ENCODE measurements at places on chromosomes 3 and 15.

GRCh38 chr3:172464306-172464705 is 16.1 kb upstream of the GHSR start:
- DNase-seq = no peak

GRCh38 chr3:98855806-98856400 is 45.6 kb downstream of the DCBLD2 start:
- DNase-seq = no peak

- DNase-seq = no peak
Measured at GRCh38 chr15:35724626-35725025, 178.7 kb upstream of the DPH6 start.

GRCh38 chr15:92788196-92788595 is 111.9 kb upstream of the CHD2 start:
- DNase-seq = no peak

- DNase-seq = no peak
Measured at GRCh38 chr3:155334914-155335723, 41.6 kb upstream of the STRIT1 start.

DNA sequence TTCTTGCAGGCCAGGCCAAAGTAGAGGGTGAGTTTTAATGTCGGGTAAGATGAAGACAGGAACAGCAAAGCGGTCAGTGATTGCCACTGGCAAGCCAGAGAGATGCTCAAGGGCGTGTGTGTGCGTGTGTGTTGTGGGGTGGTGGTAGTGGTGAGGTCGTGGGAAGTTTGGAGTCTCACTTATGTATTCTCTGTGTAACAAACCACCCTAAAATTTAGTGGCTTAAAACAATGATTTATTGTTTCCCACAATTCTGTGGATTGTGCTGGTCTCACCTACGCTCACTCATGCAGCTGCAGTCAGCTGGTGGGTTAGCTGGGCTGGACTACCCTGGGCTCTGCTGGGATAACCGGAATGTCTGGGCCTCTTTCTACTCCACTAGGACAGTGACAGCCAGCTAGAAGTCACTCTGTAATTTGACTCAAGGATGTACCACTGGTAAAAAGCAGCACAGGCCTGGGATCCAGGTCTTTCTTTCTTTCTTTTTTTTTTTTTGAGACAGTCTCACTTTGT is 50.9 kb upstream of the BHLHE40 start:
- no peak for DNase-seq

DNA sequence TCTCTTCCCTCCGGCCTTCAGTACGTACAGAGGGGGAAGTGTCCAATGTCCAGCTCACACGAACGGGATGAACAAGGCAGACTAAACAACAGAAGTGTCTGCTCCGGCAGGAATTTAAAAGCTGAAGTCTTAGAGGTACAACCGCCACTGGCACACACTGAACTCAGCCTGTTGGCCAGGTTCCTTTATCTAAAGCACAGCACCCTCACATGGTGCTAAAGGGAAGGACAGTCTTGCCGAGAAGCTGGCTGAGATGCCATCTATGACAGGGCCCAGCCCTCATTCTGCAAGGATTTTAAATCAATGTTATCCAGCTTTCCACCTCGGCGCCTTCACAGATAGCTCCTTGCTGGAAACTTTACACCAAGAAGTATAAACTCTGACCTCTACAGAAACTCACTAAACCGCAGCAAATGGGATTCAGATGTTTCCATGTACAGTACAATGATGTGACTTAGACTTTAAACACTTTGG is 2.8 kb downstream of the ADAMTS17 start:
- DNase-seq = peak; percentile 50

GRCh38 chr3:195129644-195130492 is 141.1 kb downstream of the XXYLT1 start:
- no peak for DNase-seq

- no peak for DNase-seq
Measured at GRCh38 chr3:76954412-76954811, 85.5 kb upstream of the ROBO2 start.

- DNase-seq = no peak
Measured at GRCh38 chr3:71530903-71531530, 52.5 kb downstream of the FOXP1 start.

GRCh38 chr3:113054552-113054951 is 63.8 kb downstream of the GTPBP8 start:
- no peak for DNase-seq

GRCh38 chr3:150666167-150666566 is 37.6 kb downstream of the ERICH6 start:
- DNase-seq = no peak

- DNase-seq = no peak
Measured at GRCh38 chr3:186506857-186507256, 37.3 kb downstream of the CRYGS start.

GRCh38 chr3:127706312-127706711 is 33.6 kb downstream of the ABTB1 start:
- no peak for DNase-seq

DNA sequence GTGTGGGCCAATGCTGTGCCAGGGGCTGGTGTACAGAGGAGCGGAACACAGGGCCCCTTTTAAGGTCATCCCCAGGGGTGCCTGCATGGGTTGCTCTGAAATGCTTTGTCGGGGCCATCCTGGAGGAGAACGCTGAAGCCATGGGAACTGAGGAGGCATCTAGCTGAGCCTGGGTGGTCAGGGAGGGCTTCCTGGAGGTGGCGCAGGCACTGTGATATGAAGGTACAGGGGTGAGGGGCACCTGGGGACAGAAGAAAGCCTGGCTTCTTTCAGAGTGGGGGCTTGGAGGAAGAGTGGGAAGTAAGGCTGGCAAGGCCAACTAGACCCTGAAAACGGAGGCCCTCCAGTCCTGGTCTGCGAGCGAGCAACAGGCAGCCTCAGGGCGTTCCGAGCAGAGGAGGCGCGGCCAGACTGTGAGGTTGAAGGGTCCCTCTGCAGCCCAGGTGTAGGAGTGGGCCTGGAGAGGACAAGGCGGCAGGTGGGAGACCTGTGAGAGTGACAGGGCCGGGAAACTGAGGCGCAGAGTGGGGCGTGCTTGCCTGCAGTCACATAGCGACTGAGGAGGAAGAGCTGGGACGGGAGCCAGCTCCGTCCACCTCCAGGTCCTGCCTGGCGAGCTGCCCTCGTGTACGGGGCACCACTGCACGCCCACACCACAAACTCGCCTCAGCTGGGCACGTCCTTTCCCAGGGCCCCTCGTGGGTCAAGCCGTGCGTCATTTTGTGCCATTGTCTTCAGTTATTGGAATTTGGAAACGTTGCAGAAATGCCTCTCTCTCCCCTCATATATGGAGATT is 4.1 kb downstream of the FBLN2 start:
- no peak for DNase-seq

GRCh38 chr3:158847452-158847821 is 45.6 kb downstream of the MFSD1 start:
- DNase-seq = no peak

DNA sequence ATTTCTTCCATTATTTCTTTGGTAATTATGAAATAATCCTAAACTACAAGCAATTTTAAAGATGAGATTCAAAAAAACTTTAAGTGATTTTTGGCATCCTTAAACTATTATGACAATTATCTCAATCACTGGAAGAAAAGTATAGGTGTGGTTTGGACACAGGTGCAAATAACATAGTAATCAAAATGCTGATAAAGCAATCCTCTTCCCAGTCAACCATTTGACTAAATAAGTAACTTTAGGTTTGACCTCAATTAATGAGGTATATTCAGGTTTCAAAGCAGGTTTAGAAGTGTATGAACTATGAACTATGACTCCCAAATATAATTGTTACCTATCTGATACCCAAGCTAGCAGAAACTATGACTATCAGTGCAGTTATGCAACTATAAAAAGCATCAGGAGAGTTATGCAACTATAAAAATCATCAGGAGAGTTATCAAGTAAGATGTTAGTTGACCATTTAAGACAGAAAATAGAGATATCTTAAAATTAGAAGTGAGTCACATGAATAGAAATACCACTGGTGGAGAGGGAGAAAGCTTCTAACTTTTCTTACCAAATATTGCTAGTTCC is 8.9 kb upstream of the CNTN3 start:
- DNase-seq = no peak

GRCh38 chr15:71348597-71348996 is 233.3 kb downstream of the THSD4 start:
- no peak for DNase-seq

GRCh38 chr3:43549626-43550290 is 72.1 kb downstream of the ANO10 start:
- no peak for DNase-seq

DNA sequence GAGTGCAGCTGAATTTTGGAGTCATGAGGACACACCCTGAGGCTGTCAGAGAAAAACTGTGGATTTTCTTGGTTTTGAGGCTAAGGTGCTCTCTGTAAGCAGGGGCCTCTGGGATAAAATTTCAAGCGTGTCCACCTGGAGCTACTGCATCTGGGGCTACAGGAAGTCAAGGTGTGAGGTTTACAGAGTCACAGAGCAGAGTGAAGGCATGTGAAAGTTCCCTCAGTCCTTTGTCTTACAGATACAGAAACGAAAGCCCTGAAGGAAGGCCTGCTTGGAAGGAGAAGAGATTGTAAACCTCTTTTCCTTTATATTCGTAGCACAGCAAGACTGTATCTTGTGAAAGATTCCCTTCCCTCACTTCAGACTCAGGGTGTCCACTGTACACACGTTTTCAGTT is 138.6 kb downstream of the OPA1 start:
- DNase-seq = no peak

- DNase-seq = peak; percentile 37
Measured at GRCh38 chr3:119352863-119353527, 58.8 kb downstream of the ARHGAP31 start.

- DNase-seq = no peak
Measured at GRCh38 chr3:72872183-72872582, 15.7 kb upstream of the GXYLT2 start.

- no peak for DNase-seq
Measured at GRCh38 chr15:63060699-63061098, 18.2 kb downstream of the TPM1 start.

DNA sequence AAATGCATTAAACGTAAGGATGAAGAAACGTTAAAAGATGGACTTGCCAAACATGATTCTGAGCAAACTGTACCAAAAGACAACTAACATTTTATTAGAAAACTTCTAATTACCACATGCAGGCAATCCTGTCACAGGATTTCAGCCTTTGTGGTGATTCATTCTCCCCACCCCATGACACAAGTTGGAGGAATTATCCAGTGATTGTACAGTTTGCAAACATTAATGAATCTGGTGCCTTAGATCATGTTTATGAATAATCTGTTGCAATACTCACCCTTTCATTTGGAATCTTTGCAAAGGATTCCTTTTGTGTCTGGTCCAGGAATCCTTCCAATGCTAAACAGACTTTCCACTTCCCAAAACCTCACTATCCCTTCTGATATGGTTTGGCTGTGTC is 23.3 kb upstream of the ERC2 start:
- DNase-seq = no peak

GRCh38 chr3:112730210-112730609 is 89.3 kb upstream of the CCDC80 start:
- DNase-seq = no peak

- no peak for DNase-seq
Measured at GRCh38 chr15:74624020-74624602, 8.5 kb downstream of the CLK3 start.

GRCh38 chr3:30984855-30985749 is 90.6 kb upstream of the GADL1 start:
- no peak for DNase-seq

DNA sequence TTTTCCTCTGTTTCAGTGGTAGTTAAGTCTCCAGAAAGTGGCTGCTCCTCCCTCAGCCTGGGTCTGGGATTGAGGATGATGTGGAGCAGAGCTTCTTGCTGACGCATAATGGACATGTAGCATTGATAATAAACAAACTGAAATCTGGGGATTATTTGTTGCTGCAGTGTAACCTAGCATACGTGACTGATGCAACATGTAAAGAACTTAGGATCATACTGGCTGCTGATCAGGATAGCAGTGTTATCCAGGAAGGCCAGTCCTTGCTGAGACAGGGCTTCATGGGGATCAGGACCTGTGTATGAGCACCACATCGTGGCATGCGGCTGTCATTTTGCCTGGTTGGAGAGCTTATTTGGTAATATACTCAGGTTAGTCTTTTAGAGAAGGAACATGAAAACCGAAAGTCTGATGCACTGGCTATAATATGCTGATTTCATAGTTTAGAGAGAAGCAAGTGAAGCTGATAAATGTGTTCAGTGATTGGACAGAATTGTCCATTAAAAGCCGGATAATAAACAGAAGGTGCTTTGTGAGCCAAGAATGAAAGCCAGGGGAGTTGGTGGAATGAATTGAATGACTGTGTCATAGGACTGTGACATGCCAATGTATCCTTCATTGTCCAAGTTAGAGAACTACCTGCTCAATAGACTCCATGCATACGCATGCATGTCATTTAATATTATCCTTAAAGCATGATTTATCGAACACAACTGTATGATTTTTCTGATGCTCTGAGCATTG is 4.1 kb downstream of the MINAR1 start:
- no peak for DNase-seq

DNA sequence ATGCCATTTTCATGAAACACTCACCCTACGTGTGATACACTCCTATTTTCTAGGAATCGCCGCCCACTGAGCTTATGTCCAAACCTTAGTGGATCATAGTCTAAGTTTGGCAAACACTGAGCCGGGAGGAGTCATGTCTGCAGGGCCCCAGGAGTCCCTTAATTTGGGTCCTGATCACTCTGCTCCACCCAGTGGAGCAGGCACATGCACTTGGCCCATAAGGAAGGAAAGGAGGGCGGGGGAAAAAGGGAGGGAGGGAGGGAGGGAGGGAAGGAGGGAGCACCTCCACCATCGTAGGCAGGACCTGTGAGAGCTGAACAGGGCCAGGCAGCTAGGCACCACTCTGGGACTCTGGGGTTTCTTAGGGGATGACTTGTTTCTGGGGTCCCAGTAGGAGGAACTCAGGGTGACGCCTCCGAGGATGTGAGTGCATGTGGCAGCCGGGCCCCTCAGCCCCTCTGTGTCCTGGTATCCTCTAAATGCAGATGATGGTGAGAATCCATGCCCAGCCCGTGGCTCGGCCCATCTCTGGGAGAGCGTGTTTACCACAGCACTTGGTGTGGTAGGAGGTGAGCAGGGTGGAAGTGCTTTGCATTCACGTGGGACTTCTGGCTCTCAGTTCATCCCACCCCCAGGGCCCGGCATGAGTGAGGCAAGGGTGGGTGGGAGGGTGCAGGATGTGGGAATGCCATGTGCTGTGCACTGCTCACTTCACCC is 109.4 kb downstream of the KLF13 start:
- no peak for DNase-seq

GRCh38 chr3:125402639-125403038 is 27.5 kb upstream of the ZNF148 start:
- no peak for DNase-seq

- DNase-seq = no peak
Measured at GRCh38 chr3:65573548-65574116, 465.1 kb downstream of the MAGI1 start.

GRCh38 chr3:97999994-98000393 is 27.8 kb upstream of the RIOX2 start:
- no peak for DNase-seq

All from tibial nerve (tissue), 4 donors.